ENCODE measurements at places on chromosomes 12 and 14. TPM values are rescaled to one million over a fixed set of nuclear protein-coding genes. Genes with fewer than 3 reads are reported as not detected.

CMKLR1 gene
- 7.5 TPM for polyA plus RNA-seq

ACSS3 gene
- 0.16 TPM for polyA plus RNA-seq

RHEBL1 gene
- 0.17 TPM for polyA plus RNA-seq

MGP gene
- not detected for polyA plus RNA-seq

GDF3 gene
- polyA plus RNA-seq = not detected

IKZF4 gene
- polyA plus RNA-seq = 1.3 TPM

DTD2 gene
- polyA plus RNA-seq = 7.1 TPM

CD69 gene
- polyA plus RNA-seq = 6.0 TPM

HOXC13 gene
- polyA plus RNA-seq = not detected

CABP1 gene
- polyA plus RNA-seq = 0.19 TPM

PLEKHG7 gene
- polyA plus RNA-seq = not detected

HOTAIR gene
- polyA plus RNA-seq = not detected

TAC3 gene
- polyA plus RNA-seq = not detected

RPS6KL1 gene
- polyA plus RNA-seq = not detected

WDHD1 gene
- polyA plus RNA-seq = 0.37 TPM

GRCh38 chr14:75461755-75462349, 34.0 kb downstream of the JDP2 start:
- peaks cover 71% of the 10 kb centered on the region for H3K36me3 ChIP-seq
- H3K27me3 ChIP-seq = no peaks in the 10 kb centered on the region
- DNase-seq = no peak
- H3K4me3 ChIP-seq = no peak overlapping the region
- peak overlapping the region; percentile 36 for H3K27ac ChIP-seq

GRCh38 chr12:50477241-50477832, 27.4 kb upstream of the DIP2B start:
- DNase-seq = no peak
- H3K4me1 ChIP-seq = no peaks in the 10 kb centered on the region
- H3K4me3 ChIP-seq = no peak overlapping the region
- peaks cover 61% of the 10 kb centered on the region for H3K36me3 ChIP-seq
- H3K27me3 ChIP-seq = no peaks in the 10 kb centered on the region

GRCh38 chr12:92297932-92298696, 152.5 kb upstream of the BTG1 start:
- DNase-seq = peak; percentile 59
- no peaks in the 10 kb centered on the region for H3K27me3 ChIP-seq
- peak overlapping the region; percentile 91 for H3K27ac ChIP-seq
- H3K4me3 ChIP-seq = no peak overlapping the region
- no peaks in the 10 kb centered on the region for H3K36me3 ChIP-seq
- H3K4me1 ChIP-seq = peaks cover 54% of the 10 kb centered on the region

DNA sequence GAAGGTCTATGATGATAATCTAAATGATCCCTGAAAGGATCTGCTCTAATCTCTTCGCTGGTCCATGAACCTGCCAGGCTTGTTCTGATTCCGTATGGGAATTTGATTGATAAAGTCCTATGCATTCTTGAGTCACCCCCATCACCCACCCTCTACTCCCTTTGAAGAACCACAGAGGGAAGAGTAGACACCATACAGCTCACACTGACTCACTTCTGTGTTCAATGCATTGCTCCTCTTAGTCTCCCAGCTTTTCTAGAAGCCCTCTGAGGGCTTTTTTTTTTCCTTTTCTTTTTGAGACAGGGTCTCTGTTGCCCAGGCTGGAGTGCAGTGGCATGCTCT, 18.5 kb upstream of the GPRC5A start:
- H3K4me1 ChIP-seq = peaks cover 6% of the 10 kb centered on the region
- no peaks in the 10 kb centered on the region for H3K27me3 ChIP-seq
- H3K4me3 ChIP-seq = no peak overlapping the region
- no peak overlapping the region for H3K27ac ChIP-seq

DNA sequence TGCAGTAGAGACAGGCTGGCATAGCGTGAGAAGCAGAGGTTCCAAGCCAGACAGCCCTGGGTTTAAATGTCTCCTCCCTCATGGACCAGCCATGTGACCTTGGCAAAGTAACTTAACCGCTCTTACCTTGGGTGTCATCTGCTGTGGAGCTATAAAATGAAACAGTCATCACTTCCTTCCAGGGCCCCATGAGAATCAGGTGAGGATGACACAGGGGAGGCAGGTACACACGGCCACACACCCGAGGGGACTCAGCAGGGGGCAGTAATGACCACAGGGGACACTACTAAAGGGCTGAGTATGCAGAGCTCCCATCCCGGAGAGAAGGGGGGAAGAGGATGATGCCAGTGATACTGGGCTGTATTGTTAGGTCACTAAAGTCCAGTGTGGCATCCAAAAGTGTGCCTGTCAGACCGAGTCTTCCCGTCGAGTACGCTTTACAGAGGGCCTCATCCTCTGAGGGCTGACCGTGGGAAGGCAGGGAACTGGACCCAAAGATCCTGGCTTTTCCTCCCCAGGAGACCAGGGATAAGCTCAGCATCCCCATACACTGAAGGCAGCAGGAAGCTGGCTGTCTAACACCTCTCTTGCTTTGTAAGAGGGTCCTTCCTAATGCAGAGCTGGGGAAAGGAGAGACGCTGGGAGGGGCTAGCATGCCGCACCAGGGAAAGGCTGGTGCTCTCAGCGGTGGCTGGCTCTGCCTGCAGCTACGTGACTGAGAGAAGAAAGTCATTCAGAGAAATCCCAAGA, 94.2 kb downstream of the SINHCAF start:
- no peaks in the 10 kb centered on the region for H3K36me3 ChIP-seq
- no peak overlapping the region for H3K27ac ChIP-seq
- DNase-seq = no peak
- H3K4me3 ChIP-seq = no peak overlapping the region

DNA sequence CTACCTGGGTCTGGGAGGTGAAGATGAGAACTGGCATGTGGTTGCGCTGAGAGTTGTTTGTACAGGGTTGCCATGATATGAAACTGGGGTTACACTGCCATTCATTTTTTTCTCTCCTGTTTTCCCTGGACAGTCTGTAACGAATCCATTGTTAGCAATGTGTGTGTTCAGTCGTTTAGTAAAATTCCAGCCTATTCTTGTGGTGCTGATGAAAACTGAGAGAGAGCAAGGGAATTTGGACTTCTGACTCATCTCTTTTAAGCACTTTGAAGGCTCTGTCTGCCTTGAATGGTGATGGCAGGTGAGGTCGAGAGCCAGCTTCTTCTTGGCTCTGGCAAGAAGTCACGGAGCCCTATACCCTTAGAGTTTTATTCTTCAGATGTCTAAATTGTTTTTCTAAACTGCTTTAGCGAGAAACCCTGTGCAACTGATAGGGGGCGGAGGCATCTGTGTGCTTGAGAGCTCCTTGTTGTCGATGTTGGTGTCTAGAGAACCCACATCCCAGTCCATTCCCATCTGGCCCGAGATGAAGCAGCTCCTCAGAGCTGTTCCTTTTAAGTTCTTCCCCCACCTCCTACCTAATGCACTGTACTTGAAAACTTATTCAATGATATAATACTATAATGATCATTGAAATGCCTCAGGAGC, 204.4 kb downstream of the TMX1 start:
- no peak overlapping the region for H3K4me3 ChIP-seq
- H3K36me3 ChIP-seq = no peaks in the 10 kb centered on the region
- no peaks in the 10 kb centered on the region for H3K4me1 ChIP-seq
- DNase-seq = no peak

DNA sequence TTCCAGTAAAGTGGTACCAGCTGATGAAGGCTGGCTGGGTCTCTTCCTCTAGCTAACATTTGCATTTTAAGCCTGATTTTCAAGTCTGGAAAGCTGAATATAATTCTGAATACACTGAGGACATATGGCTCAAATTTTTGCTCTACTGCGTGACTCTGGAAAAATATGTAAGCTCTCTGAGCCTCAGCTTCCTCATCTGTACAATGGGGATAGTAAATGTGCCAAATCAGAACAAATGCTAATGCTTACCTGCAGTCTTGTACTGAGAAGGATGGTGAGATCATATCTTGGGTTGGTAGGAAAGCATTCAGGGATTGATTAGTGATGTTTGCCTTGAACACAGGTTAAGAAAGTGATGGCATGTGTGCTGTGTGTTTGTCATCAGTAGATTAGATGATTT, 14.6 kb downstream of the HNF1A start:
- no peak for DNase-seq
- no peaks in the 10 kb centered on the region for H3K36me3 ChIP-seq
- H3K4me1 ChIP-seq = no peaks in the 10 kb centered on the region
- no peak overlapping the region for H3K27ac ChIP-seq

DNA sequence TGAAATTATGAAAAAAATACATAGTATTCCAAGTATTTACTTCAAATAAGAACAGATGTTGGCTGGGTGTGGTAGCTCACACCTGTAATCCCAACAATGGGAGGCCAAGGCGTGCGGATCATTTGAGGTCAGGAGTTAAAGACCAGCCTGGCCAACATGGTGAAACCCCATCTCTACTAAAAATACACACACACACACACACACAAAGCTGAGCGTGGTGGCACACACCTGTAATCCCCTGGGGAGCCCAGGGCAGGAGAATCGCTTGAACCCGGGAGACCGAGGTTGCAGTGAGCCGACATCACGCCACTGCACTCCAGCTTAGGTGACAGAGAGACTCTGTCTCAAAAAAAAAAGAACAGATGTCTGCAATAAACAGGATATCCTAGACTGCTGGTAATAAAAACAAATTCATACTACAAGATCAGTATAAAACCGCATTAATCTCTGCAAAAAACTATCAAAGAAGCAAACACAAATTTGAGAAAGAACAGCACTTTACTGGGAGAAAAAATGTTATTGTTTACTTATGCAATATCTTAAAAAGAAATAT, 23.8 kb downstream of the EEA1 start:
- peaks cover 3% of the 10 kb centered on the region for H3K4me1 ChIP-seq
- H3K27me3 ChIP-seq = no peaks in the 10 kb centered on the region
- no peak for DNase-seq

- H3K4me1 ChIP-seq = no peaks in the 10 kb centered on the region
- H3K4me3 ChIP-seq = no peak overlapping the region
- H3K27ac ChIP-seq = no peak overlapping the region
- no peak for DNase-seq
Measured at GRCh38 chr14:66910311-66910840, 278.9 kb upstream of the GARIN2 start.

- no peaks in the 10 kb centered on the region for H3K4me1 ChIP-seq
- H3K27ac ChIP-seq = no peak overlapping the region
- DNase-seq = no peak
Measured at GRCh38 chr14:55739967-55740648, 160.1 kb downstream of the KTN1 start.

GRCh38 chr14:68208218-68208617, 388.6 kb downstream of the RAD51B start:
- H3K27me3 ChIP-seq = no peaks in the 10 kb centered on the region
- DNase-seq = no peak
- H3K27ac ChIP-seq = no peak overlapping the region
- H3K36me3 ChIP-seq = no peaks in the 10 kb centered on the region
- no peak overlapping the region for H3K4me3 ChIP-seq
- H3K4me1 ChIP-seq = peaks cover 18% of the 10 kb centered on the region

DNA sequence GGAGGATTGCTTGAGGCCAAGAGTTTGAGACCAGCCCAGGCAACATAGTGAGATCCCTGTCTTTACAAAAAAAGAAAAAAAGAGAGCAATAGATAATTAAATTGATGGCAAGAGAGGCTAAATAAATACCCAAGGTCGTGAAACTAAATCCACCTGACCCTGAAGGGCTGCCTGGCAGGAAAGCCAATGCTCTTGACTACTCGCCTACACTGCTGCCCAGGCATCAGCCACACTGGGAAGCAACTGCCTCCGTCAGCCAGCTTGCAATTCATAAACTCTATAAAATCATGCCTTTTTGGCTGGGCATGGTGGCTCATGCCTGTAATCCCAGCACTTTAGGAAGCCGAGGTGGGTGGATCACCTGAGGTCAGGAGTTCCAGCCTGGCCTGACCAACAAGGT, 31.7 kb upstream of the RASSF3 start:
- peaks cover 8% of the 10 kb centered on the region for H3K4me1 ChIP-seq
- DNase-seq = no peak
- H3K4me3 ChIP-seq = no peak overlapping the region

GRCh38 chr14:51612449-51612848, 39.3 kb upstream of the FRMD6 start:
- no peaks in the 10 kb centered on the region for H3K36me3 ChIP-seq
- no peaks in the 10 kb centered on the region for H3K4me1 ChIP-seq
- no peak for DNase-seq
- H3K4me3 ChIP-seq = no peak overlapping the region

DNA sequence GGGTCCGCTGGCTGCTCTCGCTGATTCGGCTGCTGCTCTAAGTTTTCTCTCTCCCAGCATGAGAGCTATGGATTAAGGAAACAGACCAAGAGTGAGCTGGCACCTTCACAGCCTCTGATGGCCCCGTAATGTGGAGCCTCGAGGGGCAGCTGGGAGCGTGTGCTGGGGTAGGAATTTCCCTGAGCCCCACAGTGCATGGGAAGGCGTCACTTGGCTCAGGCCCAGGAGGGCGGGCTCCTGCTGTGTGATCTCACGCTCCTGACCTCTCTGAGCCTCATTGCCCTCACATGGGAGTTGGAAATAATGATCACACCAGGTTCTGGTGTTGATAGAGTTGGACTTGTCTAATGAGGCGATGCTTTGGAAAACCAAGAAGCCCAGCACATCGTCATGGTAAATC, 238.6 kb upstream of the CRY1 start:
- no peak overlapping the region for H3K4me3 ChIP-seq
- H3K27ac ChIP-seq = no peak overlapping the region
- H3K4me1 ChIP-seq = peaks cover 28% of the 10 kb centered on the region
- no peaks in the 10 kb centered on the region for H3K36me3 ChIP-seq

DNA sequence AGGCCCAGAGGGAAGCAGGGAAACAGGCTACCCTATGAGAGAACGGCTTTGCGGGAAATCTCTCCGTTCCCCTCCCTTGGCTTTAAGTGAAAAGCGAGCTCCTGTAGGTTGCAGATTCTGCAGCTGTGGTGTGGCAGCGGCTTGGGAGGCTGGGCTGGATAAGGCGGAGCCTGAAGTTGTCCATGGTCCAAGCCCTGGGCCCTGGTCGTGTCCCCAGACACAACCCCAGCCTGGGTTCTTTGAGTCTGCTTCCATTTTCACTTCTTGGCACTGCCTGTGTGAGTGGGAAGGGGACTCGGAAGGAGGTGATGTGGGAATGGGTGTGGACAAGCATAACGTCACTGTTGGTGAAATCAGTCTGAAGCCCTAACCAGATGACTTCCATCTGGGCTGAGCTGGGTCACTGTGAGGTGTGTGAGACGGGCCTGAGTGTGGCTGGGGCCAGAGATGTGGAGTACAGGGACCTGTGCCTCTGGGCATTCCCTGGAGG, 43.0 kb upstream of the CTDSP2 start:
- H3K36me3 ChIP-seq = no peaks in the 10 kb centered on the region
- no peak overlapping the region for H3K4me3 ChIP-seq
- H3K4me1 ChIP-seq = peaks cover 12% of the 10 kb centered on the region
- H3K27me3 ChIP-seq = no peaks in the 10 kb centered on the region
- H3K27ac ChIP-seq = no peak overlapping the region

- H3K36me3 ChIP-seq = no peaks in the 10 kb centered on the region
- no peaks in the 10 kb centered on the region for H3K27me3 ChIP-seq
- no peaks in the 10 kb centered on the region for H3K4me1 ChIP-seq
- no peak overlapping the region for H3K4me3 ChIP-seq
Measured at GRCh38 chr12:28378736-28379135, 188.5 kb downstream of the CCDC91 start.

Measured in CD14-positive monocyte (primary cell).